Umbilical cord (tissue), 2 donors: ENCODE measurements at places on chromosomes 16 and 17.

- DNase-seq, result no peak
These were observed 46.0 kb upstream of the ARL4D start for GRCh38 chr17:43352579-43353331.

DNA sequence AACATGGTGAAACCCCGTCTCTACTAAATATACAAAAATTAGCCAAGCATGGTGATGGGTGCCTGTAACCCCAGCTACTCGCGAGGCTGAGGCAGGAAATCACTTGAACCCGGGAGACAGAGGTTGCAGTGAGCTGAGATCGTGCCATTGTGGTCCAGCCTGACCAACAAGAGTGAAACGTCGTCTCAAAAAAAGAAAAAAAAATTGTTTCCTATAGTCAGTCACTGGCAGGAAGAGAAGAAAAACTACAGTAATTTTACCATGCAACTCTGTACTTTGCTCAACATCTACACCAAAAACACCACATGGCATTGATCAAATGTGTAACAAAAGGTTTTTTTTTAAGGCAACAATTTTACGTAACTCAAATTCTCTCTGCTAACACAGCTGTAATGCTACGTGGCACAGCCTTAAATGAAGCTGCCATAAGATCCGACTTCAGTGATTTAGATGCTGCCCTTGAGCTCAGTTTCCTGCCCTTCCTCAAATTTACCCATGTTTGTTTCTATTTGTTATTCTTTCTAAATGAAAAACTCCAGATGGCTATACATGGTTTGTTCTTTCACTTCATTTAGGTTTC lies 40.2 kb downstream of the CNOT1 start:
- DNase-seq, result peak; percentile 76

DNA sequence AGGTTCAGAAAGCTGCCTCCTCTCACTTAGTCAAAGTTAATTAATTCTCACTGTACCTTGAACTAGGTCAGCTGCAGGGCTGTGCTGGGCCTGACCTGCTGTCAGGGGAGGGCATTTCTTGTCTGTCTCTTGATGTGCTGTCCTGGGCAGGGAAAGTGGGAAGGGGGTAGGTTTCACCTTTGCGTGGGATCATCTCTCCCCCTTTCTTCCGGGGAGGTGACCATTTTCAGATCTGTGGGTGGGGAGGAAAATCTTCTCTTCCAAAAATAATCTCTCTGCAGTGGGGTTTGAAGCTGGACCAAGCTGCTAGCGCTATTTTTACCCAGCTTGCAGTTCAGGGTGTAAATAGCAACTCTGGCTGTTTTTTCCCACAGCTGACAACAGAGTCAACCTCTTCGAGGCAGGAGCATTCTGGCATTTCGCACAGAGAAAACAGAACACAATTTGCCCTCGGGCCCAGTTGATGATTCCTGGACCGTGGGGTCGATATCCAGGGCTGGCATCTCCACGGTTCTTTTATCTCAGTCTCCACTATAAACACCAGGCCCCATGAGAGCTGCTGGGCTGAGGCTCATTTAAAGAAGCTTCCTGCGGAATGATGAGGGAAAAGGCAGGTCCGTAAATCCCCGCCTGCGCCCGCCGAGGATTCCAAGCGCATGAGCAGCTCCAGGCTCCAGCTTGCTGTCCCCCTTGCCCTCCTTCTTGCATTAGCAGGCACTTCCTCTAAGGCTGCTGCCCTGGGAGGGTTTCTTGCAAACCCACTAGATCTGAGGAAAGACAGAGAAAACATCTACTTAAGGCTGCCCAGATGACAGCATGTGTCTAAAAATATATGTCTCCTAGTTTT lies 93.9 kb downstream of the YPEL2 start:
- peak; percentile 93 for DNase-seq

- peak; percentile 7 for DNase-seq
These were observed 485.4 kb downstream of the KCNJ2 start for GRCh38 chr17:70654706-70655105.

DNA sequence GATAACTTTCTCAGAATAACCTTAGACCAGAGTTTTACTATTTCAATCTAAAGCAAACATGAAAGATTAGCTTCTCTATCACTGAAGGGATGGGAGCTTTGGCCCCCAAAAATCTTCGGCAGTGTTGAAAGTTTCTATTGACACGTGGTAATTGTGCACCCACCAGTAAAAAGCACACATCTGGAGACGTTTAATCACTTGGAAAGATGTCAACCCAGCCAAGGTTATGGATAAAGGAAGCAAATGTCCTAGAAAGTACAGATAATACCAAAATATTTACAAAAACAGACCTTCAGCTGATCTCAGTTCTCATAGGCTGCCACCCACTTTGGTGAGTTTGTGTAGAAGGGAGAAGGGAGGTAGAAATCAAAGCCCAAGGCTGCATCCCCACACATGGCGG lies 5.3 kb downstream of the MYCBPAP start:
- no peak for DNase-seq

- DNase-seq, result no peak
These were observed 3.0 kb upstream of the WFIKKN2 start for GRCh38 chr17:50832267-50832863.

DNA sequence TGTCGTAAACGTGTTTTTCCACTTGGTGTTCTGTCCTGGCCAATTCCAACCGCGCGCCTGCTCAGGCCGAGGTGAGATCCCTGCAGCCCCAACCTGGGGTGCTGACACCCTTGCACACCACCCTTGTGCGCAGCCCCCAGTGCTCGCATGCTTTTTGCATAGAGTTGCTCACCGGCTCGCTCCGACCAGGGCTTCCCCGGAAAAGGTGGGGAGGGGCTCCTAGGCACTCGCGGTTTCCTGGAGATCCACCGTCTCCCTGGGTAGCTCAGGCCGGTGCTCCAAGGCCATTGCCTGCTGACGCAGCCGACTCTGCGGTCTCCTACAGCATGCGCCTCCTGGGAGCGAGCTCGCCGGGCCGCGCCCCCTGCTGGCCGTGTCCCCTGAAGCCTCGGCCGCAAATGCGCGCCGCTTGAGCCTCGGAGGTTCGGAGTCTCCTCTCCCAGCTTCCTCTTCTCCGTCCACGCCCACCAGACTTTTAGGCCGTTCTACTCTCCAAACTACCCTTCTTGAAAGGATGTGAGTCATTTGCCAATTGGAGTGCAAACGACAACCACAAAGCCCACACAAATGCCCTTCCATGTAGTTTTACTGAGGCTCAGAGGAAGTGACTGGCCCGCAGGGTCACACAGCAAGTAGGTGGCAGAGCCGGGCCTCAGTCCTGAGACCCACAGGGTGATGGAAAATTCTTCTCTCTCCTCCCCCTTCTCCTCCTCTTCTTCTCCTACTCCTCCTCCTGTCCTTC lies 7.2 kb upstream of the PDP2 start:
- peak; percentile 90 for DNase-seq

- no peak for DNase-seq
These were observed 395.2 kb downstream of the WWOX start for GRCh38 chr16:78494674-78495073.

DNA sequence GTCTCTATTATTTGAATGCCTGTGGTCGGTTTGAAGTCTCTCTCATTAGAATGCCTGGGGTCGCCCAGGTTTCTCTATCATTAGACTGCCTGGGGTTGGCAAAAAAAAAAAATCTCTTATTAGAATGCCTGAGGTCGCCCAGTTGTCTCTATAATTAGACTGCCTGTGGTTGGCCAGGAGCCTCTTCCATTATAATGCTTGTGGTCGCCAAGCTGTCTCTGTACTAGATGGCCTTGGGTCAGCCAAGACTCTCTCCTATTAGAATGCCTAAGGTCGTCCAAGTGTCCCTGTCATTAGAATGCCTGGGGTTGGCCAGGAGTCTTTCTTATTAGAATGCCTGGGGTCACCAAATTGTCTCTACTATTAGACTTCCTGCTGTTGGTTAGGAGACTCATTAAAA lies 2228.4 kb downstream of the TP53TG3F start:
- DNase-seq, result no peak

GRCh38 chr16:59899940-59900339 lies 1165.8 kb upstream of the GOT2 start:
- DNase-seq, result no peak

- peak; percentile 28 for DNase-seq
These were observed 2.6 kb downstream of the HNF1B start for GRCh38 chr17:37742116-37742761.

- DNase-seq, result no peak
These were observed 49.2 kb downstream of the CUEDC1 start for GRCh38 chr17:57905875-57906455.

- DNase-seq, result no peak
These were observed 10.8 kb downstream of the TMEM235 start for GRCh38 chr17:78242024-78242742.

DNA sequence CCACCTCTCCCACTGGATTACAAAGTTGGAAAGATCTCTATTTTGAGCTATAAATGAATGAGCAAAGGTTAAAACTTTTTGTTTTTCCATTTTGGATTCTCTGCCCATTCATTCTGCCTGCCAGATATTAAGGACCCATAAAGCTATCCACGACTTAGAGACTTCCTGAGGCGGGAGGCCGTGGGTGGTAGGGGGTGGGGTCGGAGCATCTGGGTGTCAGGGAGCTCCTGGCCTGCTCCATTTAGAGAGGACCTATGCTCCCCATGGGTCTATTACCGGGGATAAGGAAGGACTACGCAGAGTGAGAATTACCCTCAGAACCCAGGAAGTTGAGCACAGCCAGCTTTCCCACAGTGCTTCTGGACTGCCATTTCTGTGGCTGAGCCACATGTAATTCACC lies 45.8 kb downstream of the MARF1 start:
- no peak for DNase-seq

- DNase-seq, result no peak
These were observed 16.4 kb upstream of the SLC13A5 start for GRCh38 chr17:6729531-6729930.
